ENCODE measurements at places on chromosomes 4 and X. TPM values are rescaled to one million over a fixed set of nuclear protein-coding genes. Genes with fewer than 3 reads are reported as not detected.

DNA sequence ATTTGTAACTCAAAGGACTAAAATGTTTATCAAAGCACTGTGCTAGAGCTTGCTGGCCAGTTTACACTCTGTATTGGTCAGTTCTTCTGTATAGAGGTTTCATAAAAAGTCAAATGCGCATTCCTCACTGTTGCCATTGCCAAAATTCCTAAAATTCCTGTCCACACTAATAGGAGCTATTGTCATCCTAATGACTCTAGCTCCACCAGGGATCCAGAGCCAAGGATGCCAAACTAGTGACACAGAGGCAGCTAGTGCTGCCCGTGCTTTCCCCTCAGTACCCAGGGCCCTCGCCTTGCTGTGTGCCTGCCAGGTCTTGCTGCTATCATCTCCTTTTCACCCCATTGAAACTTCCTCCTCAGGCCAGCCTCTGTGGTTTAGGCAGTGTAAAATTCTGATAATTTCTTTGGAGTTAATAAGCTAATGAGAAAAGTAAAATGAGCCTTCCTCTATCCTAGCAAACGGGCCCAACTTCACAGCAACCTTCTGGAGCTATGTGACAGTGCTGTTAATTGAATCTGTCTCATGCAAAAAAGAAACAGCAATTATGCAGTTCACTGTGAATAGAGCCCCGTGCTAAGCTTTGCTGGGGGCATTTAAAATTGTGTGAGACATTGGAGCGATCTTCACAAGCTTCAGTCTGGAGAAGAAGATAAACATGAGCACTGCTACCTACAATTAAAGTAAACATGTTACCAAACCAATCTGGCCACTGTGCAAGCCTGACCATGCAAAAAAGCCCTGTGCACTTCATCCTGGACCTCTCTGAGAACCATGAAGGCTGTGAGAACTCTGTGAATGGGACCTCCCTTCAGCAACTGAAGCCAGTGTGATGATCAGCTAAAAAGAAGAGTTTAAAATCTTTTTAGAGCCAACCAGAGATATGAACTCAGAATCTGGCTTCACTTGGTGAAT, 43.1 kb upstream of the FGF2 start:
- H3K4me1 ChIP-seq = peaks cover 6% of the 10 kb centered on the region
- H3K4me3 ChIP-seq = no peak overlapping the region
- no peaks in the 10 kb centered on the region for H3K27me3 ChIP-seq

DNA sequence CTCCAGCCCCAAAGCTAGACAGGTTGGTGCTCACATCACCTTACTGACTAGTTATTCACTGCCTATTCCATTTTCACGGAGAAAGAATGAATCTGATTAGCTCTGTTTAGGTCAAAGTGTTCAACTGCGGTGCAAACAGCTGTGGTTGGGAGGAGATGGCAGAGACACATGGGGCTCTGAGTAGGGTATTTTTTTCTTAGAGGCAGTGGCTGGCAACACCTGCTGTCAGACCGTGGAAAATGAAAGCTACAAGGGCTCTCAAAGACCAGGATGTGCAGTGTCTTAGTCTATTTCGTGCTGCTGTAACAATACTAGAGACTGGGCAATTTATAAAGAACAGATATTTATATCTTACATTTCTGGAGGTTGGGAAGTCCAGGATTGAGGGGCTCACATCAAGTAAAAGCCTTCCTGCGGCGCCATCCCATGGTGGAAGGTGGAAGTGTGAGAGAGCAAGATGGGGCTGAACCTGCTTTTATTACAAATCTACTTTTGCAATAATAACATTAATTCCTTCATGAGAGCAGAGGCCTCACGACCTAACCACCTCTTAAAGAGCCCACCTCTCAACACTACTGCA, 10.6 kb downstream of the NYX start:
- H3K4me3 ChIP-seq = no peak overlapping the region
- no peak overlapping the region for H3K27ac ChIP-seq
- no peaks in the 10 kb centered on the region for H3K4me1 ChIP-seq
- DNase-seq = no peak
- H3K36me3 ChIP-seq = no peaks in the 10 kb centered on the region

DNA sequence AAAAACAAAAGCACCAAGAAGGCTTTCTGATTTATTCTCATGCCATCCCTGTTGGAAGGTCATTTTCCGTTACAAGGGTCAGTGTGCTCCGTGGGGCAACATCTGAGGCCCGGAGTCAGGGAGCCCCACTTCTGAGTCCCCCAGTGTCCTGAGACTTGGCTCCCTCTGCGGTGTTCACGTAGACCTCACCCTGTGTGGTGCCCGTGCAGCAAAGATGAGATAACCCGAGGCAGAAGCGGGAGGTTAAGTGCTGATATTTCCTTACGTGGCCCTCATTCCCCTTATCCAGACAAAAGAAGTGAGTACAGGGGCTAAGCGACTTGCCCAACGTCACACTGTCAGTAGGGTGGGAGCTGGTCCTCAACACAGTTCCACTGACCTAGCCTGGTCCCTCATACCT, 3.5 kb downstream of the JAKMIP1 start:
- no peak overlapping the region for H3K4me3 ChIP-seq
- H3K4me1 ChIP-seq = peaks cover 16% of the 10 kb centered on the region
- peaks cover 60% of the 10 kb centered on the region for H3K27me3 ChIP-seq
- H3K27ac ChIP-seq = no peak overlapping the region
- DNase-seq = no peak

DNA sequence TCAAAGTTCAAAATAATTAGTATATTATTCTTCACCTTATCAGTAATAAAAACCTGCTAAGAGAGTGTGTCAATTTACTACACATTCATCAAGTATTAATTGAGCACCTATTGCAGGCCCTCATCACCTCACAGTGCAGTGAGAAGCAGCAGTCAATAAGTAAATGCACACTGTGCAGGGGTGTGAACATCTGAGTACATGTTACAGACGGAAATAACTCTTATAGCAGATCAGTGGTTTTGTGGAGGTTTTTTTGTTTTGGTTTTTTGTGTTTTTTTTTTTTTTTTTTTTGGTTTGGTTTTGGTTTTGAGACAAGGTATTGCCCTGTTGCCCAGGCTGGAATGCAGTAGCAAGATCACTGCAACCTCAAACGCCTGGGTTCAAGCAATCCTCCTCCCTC, 20.3 kb downstream of the KLF3 start:
- peaks cover 35% of the 10 kb centered on the region for H3K36me3 ChIP-seq
- no peak overlapping the region for H3K27ac ChIP-seq
- DNase-seq = no peak
- no peaks in the 10 kb centered on the region for H3K27me3 ChIP-seq

GRCh38 chrX:42695800-42696358, 82.1 kb downstream of the PPP1R2C start:
- peak overlapping the region; percentile 8 for H3K27ac ChIP-seq
- no peaks in the 10 kb centered on the region for H3K27me3 ChIP-seq
- H3K4me1 ChIP-seq = no peaks in the 10 kb centered on the region
- H3K4me3 ChIP-seq = no peak overlapping the region
- no peak for DNase-seq

DNA sequence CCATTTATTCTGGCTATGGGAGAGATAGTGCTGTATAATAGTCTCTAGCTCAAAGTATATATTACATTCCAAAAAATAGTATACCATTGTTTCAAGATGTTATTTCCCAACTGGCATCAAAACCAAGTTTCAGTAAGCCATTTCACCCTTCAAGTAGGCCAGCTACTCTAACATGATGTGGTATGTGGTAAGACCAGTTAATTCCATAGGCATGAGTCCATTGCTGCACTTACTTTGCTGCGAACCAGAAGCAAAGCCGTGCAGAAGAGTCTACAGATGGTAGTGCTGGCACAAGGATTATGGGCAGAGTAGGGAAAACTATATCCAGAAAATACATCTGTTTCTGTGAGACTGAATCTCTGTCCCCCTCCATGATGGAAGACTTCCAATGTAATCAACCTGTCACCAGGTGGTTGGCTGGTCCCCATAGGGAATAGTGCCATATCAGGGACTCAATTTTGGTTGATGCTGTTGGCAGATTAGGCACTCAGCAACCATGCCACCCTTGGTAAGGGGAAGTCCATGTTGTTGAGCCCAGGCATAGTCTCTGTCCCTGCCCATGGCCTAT, 49.8 kb upstream of the HSD17B10 start:
- no peak overlapping the region for H3K27ac ChIP-seq
- no peaks in the 10 kb centered on the region for H3K27me3 ChIP-seq
- no peaks in the 10 kb centered on the region for H3K36me3 ChIP-seq
- H3K4me3 ChIP-seq = no peak overlapping the region

DNA sequence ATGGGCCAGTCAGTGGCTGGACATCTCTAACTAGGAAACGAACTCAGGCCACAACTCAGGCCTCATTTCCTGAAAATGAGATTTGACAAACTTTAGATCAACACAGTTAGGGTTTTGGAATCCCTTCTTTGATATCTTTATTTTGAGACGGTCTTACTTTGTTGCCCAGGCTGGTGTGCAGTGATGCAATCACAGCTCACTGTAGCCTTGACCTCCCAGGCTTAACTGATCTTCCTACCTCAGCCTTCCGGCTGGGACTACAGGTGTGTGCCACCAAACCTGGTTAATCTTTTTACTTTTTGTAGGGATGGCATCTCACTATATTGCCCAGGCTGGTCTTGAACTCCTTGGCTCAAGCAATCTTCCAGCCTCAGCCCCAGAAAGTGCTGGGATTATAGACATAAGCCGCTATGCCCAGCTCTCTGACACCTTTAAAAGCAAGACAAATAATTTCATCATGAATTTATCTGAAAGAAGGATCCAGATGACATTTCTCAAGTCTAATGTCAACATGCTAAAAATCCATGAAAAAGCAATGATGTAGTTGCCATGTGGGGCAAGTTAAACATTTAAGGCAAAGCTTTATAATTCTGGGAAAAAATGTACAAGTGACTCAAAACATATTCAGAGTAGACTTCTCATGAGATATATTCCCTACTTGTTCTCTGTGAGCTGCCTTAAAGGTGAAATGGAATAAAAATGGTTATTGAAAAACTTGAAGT, 89.1 kb upstream of the CBR4 start:
- no peaks in the 10 kb centered on the region for H3K36me3 ChIP-seq
- peak overlapping the region; percentile 4 for H3K27ac ChIP-seq
- DNase-seq = no peak
- H3K4me3 ChIP-seq = no peak overlapping the region
- H3K27me3 ChIP-seq = no peaks in the 10 kb centered on the region

DNA sequence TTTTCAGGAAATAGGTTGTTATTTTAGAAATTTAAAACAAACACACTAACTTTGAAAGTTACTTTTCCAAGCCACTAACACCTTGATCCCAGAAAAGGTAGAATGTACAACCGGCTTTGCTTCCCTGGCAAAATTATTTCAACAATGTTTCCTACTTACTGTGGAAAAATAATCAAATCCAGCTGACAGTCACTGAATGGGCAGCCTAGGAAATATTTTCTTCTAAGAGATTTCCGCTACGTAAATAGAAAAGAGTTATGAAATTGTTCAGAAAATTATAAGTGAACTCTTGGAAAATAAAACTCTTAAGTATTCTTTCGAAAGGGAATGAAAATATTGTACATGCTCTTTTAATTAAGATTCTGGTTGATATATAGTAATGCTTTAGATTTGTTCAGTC, 195.7 kb downstream of the GASK1B start:
- H3K27me3 ChIP-seq = no peaks in the 10 kb centered on the region
- no peaks in the 10 kb centered on the region for H3K36me3 ChIP-seq
- H3K4me1 ChIP-seq = peaks cover 10% of the 10 kb centered on the region
- DNase-seq = no peak
- no peak overlapping the region for H3K27ac ChIP-seq
- no peak overlapping the region for H3K4me3 ChIP-seq

GRCh38 chrX:47224266-47224895, 5.9 kb downstream of the CDK16 start:
- no peaks in the 10 kb centered on the region for H3K36me3 ChIP-seq
- no peak overlapping the region for H3K4me3 ChIP-seq

- no peak overlapping the region for H3K4me3 ChIP-seq
- H3K36me3 ChIP-seq = no peaks in the 10 kb centered on the region
- H3K4me1 ChIP-seq = no peaks in the 10 kb centered on the region
These were observed 528.2 kb upstream of the FAT1 start for GRCh38 chr4:187251896-187252295.

- H3K27ac ChIP-seq = no peak overlapping the region
- H3K27me3 ChIP-seq = no peaks in the 10 kb centered on the region
- no peaks in the 10 kb centered on the region for H3K4me1 ChIP-seq
These were observed 50.6 kb downstream of the ATP11C start for GRCh38 chrX:139882299-139882698.

Gene ENPP6
- not detected for total RNA-seq

Gene FATE1
- not detected for total RNA-seq

Gene CNGA1
- 18.3 TPM for total RNA-seq

Gene NDST3
- total RNA-seq = 1.5 TPM
